ENCODE measurements at places on chromosomes 5 and 9.

DNA sequence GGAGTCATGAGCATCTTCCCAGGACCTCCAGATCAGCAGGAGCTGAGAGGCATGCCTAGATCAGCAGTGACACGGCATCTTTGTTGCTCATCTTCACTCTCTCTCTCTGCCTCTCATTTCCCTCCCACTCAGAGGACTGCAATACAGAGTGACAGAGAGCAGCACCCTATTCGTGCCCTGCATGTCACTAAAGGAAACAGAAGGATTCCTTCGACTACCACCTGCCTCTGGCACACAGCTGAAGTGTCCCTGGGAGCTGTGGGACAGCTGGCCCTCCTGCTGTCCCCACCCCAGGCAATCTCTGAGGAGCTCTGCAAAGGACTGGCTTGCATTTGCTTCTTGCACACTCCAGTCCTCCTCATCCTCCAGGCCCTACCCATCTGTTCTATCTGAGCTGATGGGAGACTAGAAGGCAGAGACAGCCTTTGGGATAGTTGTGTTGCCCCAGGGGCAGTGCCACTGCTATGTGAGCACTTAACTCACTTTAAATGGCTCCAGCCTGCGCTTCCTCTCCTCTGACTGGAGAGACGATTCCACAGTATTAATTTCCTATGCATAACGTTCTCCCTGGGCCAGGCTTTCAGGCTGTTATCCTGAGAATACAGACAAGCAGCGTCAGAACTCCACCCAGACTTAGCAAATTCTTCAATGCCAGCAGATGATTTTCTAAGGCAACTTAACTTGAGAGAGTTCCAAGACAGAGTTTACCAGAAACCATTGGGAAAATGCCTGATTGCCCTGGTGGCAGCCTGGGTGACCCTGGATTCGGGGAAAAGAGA lies 167.6 kb upstream of the MAP1B start:
- DNase-seq, result no peak

- DNase-seq, result no peak
Observed at GRCh38 chr9:134787601-134788531, 92.7 kb upstream of the FCN2 start.

- DNase-seq, result peak; percentile 73
Observed at GRCh38 chr5:142826741-142827492, 56.7 kb downstream of the ARHGAP26 start.

- DNase-seq, result no peak
Observed at GRCh38 chr5:68734781-68735180, 359.0 kb upstream of the SLC30A5 start.

DNA sequence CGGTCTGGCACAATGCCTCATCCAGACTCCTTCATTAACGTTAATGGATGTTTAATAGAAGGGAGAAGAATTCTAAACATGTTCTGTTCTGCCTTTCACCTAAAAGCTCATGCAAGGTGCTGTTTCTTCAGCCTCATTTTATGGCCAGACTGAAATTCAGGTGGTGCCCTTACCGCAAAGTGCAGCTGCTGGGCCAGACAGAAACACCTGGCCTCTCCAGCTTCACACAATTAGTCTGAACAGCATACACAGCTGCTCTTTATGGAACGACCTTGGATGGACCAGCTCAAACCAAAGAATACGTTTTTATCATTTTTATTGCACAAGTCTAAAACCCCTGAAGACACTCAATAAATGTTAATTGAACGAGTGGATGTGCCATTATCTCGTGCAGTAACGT lies 4.6 kb downstream of the SNCAIP start:
- no peak for DNase-seq

- no peak for DNase-seq
Observed at GRCh38 chr9:82116556-82116955, 128.0 kb downstream of the SPATA31D1 start.

- DNase-seq, result no peak
Observed at GRCh38 chr9:18268381-18268780, 205.6 kb upstream of the ADAMTSL1 start.

DNA sequence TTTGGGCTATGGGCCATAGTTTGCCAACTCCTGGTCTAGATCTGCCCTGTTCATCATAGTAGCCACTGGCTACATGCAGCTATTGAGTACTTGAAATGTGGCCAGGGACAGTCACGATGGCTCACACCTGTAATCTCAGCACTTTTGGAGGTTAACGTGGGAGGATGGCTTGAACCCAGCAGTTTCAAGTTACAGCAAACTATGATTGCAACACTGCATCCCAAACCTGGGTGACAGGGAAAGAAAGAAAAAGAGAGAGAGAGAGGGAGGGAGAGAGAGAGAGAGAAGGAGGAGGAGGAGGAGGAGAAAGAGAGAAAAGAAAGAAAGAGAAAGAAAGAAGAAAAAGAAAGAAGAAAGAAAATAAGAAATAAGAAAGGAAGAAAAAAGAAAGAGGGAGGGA lies 5.1 kb upstream of the GMCL2 start:
- DNase-seq, result no peak

DNA sequence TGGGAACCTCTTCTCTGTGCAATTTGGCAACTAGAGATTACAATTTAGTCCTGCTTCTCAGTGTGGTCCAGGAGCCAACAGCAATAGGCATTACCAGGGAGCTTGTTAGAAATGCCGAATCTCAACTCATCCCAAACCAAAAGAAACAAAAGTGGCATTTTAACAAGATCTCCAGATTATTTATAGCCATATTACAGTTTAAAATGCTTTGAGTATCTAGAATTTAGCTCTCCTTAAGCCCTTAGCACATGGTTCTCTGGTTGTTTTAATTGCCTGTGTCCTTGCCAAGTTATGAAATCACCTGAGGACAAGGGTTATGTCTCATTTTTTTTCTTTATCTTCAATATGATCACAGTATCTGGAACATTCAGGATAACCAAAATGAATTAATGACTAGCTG lies 51.6 kb upstream of the TAS2R1 start:
- no peak for DNase-seq

- no peak for DNase-seq
Observed at GRCh38 chr9:104769655-104770054, 5.7 kb downstream of the NIPSNAP3B start.

- peak; percentile 44 for DNase-seq
Observed at GRCh38 chr5:170522211-170523141, 18.7 kb downstream of the KCNIP1 start.

GRCh38 chr9:108150736-108151586 lies 661.4 kb upstream of the KLF4 start:
- DNase-seq, result peak; percentile 45
